ENCODE measurements at places on chromosomes 5 and 9. TPM values are rescaled to one million over a fixed set of nuclear protein-coding genes. Genes with fewer than 3 reads are reported as not detected.

GRCh38 chr5:141492168-141492885 is 3.4 kb downstream of the PCDHGC5 start:
- H3K4me3 ChIP-seq = peak overlapping the region; percentile 15
- H3K27me3 ChIP-seq = no peaks in the 10 kb centered on the region
- H3K36me3 ChIP-seq = peaks cover 46% of the 10 kb centered on the region

DNA sequence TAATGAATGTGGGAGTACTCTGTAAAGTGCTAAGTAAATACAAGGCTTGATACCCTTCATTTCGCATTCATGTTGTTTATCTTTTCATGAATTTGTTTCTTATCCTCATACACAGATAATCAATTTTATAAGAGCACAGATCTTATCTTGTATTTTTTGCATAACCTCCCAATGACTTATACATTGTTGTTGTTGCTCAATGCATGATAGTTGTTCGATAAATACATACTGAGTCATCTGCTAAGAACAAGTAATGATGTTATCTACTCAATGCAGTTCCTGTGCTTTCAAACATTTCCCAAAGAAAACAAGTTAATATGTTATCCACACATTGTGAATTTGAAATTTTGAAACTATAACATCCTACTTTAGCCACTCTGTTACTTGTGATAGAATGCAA is 60.7 kb downstream of the TAF11L14 start:
- no peak for DNase-seq
- no peaks in the 10 kb centered on the region for H3K27me3 ChIP-seq
- no peaks in the 10 kb centered on the region for H3K4me1 ChIP-seq
- H3K36me3 ChIP-seq = no peaks in the 10 kb centered on the region
- no peak overlapping the region for H3K27ac ChIP-seq

ZNF462 gene
- total RNA-seq = 29.2 TPM

DNA sequence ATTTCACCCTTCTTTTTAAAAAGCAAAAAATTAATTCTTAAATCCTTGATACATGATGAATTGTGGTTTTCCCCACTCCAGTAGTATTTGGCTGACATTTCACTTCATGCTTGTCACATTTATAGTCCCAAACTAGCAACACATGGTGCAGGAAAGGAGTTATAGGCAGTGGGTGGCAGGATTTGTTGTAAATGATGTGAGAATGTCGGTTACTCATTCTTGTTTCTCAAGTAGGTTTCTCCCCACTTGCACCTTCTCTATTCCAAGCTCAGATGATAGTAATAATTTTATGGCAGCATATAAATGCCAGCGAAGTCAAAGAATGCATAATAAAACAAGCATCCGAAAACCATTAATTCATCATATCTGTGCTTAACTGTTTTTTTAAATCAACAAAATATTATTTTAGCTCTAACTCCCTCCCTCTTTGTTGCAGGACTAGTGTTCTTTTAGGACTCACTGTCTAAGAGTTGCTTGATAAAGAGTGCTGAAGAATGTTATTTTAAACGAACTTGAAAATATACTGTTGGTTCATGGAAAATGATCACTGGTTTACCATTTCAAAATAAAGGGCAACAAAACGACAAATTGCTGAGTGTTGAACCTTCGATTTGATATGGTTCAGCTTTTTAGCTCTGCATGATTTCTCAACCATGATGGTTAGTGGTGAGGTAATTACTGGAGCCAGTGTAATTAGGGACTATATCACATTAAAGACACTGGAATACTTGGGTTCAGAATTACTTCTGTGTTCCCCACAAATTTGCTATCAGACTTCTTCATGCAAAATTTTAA is 88.1 kb upstream of the ADAMTSL1 start:
- peaks cover 5% of the 10 kb centered on the region for H3K4me1 ChIP-seq
- no peaks in the 10 kb centered on the region for H3K36me3 ChIP-seq
- no peak overlapping the region for H3K27ac ChIP-seq

DNA sequence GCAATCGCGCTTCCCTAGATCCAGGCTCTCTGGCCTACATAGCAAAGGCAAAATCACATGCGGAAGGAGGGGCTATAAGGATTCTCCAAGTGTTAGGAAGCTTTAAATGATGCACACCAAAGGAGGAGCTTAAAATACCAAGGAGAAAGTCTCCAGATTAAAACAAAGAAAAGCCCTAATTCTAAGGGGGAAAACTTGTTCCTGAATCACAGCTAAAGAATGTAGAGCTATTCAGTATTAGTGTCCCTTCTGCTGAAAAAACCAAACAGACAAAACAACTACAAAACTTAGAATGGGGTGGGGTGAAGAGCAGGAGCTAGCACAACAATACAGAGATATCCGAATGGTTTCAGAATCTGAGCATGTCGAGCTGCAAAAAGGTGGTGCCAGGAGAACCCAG is 213.7 kb downstream of the DCP2 start:
- H3K27me3 ChIP-seq = no peaks in the 10 kb centered on the region
- DNase-seq = no peak
- H3K36me3 ChIP-seq = peaks cover 3% of the 10 kb centered on the region
- peaks cover 65% of the 10 kb centered on the region for H3K4me1 ChIP-seq
- no peak overlapping the region for H3K27ac ChIP-seq

SPINK6 gene
- not detected for total RNA-seq

- peaks cover 84% of the 10 kb centered on the region for H3K27me3 ChIP-seq
- H3K36me3 ChIP-seq = no peaks in the 10 kb centered on the region
- peak; percentile 17 for DNase-seq
- peak overlapping the region; percentile 70 for H3K27ac ChIP-seq
- H3K4me1 ChIP-seq = peaks cover 63% of the 10 kb centered on the region
Observed at GRCh38 chr5:180645274-180646204, 3.9 kb downstream of the FLT4 start.

GRCh38 chr9:120424248-120424647 is 155.7 kb downstream of the CDK5RAP2 start:
- H3K36me3 ChIP-seq = peaks cover 34% of the 10 kb centered on the region
- no peak overlapping the region for H3K27ac ChIP-seq
- no peak overlapping the region for H3K4me3 ChIP-seq
- no peaks in the 10 kb centered on the region for H3K4me1 ChIP-seq

- H3K36me3 ChIP-seq = peaks cover 76% of the 10 kb centered on the region
- no peaks in the 10 kb centered on the region for H3K27me3 ChIP-seq
- peaks cover under 1% of the 10 kb centered on the region for H3K4me1 ChIP-seq
- no peak overlapping the region for H3K27ac ChIP-seq
- no peak for DNase-seq
Observed at GRCh38 chr9:132606066-132606465, 23.7 kb downstream of the BARHL1 start.

WDR5 gene
- 17.7 TPM for total RNA-seq

CDX1 gene
- not detected for total RNA-seq

DNA sequence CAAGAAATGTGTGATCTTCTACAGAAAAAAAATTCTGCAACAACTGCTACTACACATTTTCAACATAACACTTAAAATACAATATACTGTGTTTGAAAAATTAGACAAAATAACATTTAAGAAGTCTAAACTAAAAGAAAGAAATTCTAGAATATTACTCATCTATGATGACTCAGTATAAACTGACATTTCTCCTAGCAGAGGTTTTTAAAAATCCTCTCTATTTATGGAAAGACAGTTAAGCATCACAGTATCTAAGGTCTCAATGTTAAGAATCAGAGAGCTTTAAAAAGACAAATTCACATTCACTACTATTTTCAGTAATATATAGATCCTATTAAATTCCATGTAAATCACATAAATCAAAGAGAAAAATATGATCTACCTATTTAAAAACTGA is 61.3 kb downstream of the NR2F1-AS1 start:
- DNase-seq = no peak
- no peaks in the 10 kb centered on the region for H3K36me3 ChIP-seq
- H3K4me1 ChIP-seq = no peaks in the 10 kb centered on the region
- H3K27ac ChIP-seq = no peak overlapping the region
- no peak overlapping the region for H3K4me3 ChIP-seq

DNA sequence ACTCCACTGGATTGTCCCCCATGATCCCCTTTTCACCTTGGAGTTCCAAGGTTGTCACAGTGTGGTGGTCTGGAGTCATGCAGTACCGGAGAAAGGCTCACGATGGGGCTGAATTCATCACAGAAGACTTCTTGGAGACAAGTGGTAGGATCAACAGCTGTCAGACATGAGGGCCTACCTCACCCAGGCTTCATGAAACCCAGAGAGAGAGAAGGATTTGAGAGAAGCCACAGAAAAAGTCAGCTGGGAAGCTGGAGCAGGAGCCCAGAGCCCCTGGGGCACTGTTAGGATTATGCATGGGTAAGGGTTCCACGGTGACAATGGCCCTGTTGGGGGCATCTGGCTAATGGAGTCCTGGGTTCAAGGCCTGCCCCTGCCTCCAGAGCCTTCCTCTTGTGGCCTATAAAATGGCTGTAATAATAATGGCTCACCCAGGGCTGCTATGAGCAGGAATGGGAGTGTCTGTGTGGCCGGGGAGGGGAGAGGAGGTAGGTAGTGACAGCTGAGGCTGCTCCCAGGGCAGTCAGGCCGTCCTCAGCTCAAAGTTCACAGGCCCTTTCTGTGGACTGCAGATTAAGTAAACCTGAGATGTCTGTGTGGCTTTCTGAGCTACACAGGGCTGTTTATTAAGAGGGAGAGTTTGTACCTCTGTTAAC is 910 bp downstream of the TRIM14 start:
- no peak for DNase-seq
- no peaks in the 10 kb centered on the region for H3K36me3 ChIP-seq
- H3K4me3 ChIP-seq = peak overlapping the region; percentile 80
- H3K4me1 ChIP-seq = peaks cover 25% of the 10 kb centered on the region

DNA sequence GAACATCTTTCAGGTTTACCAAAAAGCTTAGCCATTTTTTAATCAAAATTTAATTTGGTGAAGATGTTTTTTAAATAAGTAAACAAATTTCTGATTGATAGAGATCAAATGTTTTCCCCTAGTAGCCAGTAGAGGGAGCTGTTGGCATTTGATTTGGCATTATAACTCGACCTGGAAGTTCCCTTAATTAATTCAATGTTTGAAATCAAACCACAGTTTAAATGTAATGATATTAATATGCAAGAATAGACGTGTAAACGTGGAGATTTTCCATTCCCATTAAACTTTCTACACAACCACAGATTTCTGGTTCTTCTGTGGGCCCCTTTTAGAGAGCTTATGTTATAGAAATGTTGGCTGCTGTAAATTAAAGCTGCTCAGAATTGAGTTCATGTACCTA is 148.1 kb upstream of the MPDZ start:
- H3K27me3 ChIP-seq = no peaks in the 10 kb centered on the region
- peak overlapping the region; percentile 65 for H3K27ac ChIP-seq
- H3K4me1 ChIP-seq = peaks cover 33% of the 10 kb centered on the region
- peak overlapping the region; percentile 24 for H3K4me3 ChIP-seq
- no peak for DNase-seq

- peaks cover 7% of the 10 kb centered on the region for H3K4me1 ChIP-seq
- H3K4me3 ChIP-seq = no peak overlapping the region
- H3K36me3 ChIP-seq = no peaks in the 10 kb centered on the region
Observed at GRCh38 chr9:96859461-96860198, 5.3 kb upstream of the ZNF782 start.

DNA sequence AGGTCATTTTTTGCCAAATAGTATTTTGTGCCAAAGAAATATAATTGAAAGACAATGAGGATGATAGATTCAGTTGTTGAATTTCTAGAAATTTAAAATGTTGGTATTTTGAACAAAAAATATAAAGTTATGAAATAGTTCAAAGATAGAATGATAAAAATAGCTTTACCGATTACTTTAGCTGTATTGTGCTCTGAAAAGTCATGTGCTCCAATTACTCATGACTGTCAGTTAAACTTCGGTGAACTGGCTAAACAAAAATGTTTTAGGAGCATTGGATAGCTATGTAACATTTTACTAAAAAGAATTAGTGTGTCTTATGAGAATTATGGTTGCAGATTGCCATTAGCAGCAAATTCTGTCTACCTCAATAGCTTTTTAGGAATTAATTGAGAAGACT is 177.3 kb upstream of the VCAN start:
- no peaks in the 10 kb centered on the region for H3K27me3 ChIP-seq
- no peak overlapping the region for H3K27ac ChIP-seq
- H3K4me1 ChIP-seq = no peaks in the 10 kb centered on the region
- DNase-seq = no peak
- no peak overlapping the region for H3K4me3 ChIP-seq

DNA sequence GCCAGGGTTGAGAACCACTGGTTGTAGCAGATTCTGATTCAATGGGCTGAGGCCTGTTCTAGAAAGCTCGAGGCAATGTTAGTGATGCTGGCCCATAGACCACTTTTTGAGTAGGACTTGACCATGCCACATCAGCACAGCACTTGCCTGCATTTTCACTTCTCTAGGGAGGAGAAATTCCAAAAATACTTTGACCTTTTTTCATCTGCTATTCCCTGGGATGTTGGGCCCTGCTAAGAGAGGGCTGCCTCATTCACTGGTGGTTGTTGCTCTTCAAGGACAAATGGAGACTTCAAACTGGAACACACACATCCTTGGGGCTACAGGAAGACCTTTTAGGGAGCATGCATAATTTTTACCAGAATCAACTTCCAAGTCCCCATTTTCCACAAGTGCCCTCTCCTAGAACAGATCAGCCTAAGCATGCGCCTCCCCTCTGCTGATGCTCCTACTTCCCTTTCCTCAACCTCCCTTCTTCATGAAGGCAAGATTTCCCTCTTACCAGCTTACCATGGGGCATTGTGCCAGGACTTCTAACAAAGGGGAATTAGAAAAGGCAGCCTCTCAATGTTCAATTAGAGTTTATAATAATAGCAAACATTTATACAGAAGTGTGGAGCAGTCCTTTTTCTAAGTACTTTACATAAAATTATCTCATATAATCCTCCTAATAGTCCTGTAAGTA is 12.7 kb upstream of the TGFBI start:
- no peaks in the 10 kb centered on the region for H3K27me3 ChIP-seq
- H3K4me1 ChIP-seq = peaks cover 53% of the 10 kb centered on the region
- no peak overlapping the region for H3K27ac ChIP-seq
- H3K36me3 ChIP-seq = no peaks in the 10 kb centered on the region

All from left ventricle myocardium inferior (tissue), 1 donor.